MV-4-11 (cell line): ENCODE measurements at places on chromosomes 2 and 18.

DNA sequence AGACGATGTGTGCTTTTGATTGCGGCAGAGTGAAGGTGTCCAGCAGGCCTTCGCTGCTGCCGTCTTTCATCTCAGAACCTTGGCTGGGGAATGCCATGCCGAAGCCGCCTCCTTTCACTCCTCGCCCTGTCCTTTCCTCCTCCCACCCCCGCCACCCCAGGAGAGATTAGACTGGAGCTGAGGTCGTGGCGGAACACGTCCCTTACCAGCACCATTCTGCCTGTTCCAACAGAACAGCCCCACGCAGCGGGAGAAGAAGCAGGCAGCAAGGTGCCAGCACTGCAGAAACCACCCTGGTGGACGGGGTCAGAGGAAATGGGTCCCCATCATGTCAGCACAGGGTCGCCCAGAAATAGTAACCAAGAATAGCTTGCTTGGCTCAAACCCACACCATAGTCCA, 24.8 kb upstream of the RBM44 start:
- DNase-seq: no peak

DNA sequence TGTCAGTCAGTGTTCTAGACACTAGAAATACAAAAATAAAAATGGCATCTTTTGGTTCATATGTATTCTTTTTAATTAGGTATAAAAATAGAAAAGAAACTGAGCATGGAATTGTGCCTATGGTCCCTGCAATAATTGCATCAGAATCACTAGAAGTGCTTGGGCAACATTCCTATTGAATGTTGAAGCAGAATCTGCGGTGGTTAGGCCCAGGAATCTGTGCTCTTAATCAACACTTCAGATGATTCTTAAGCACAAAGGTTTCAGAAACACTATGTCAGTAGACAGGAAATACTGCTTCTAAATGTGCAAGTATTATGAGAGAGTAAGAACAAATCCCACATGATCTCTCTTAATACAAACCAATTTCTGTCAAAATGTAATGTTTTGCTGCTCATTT, 20.3 kb upstream of the RBBP8 start:
- no peak for DNase-seq

DNA sequence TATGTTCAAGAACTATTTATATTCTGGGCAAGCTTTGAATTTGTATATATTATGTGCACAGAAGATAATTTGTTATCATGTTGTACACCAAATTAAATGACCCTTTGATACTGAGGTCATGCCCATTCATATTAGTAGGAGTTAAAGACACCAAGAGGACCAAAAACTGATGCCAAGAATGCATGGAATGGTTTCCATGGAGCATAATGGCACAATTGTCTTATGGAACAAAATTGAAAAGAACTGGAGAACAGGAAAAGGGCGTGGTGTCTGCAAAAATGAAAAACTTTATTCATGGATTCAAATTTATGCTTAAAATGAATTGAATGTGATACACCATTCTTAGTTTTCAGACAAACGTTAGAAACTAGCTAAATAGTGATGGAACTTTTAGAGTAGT, 24.1 kb upstream of the RBMS1 start:
- no peak for DNase-seq

GRCh38 chr18:50594942-50595341, 35.1 kb downstream of the MAPK4 start:
- DNase-seq: no peak

- peak; percentile 80 for DNase-seq
Measured at GRCh38 chr2:109255654-109256053, 126.6 kb downstream of the SH3RF3 start.

DNA sequence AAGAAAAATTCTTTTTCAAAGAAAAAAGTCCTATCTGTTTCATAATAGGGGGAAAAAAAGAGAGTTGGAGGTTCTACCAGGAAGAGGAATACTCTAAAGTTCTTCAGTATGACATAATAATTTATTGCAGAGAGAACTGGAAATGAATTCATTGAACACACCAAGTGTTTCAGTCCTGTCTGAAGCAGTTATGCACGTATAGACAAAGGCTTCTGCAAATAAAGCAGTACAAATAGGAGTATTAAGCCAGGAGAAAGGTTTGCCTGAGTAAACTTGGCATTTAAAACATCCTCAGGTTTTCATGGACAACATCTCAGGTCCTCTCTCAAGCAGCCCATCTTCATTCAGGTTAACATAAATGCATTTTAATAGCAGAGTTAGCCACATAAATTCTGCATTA, 141.6 kb downstream of the CCDC148 start:
- no peak for DNase-seq

DNA sequence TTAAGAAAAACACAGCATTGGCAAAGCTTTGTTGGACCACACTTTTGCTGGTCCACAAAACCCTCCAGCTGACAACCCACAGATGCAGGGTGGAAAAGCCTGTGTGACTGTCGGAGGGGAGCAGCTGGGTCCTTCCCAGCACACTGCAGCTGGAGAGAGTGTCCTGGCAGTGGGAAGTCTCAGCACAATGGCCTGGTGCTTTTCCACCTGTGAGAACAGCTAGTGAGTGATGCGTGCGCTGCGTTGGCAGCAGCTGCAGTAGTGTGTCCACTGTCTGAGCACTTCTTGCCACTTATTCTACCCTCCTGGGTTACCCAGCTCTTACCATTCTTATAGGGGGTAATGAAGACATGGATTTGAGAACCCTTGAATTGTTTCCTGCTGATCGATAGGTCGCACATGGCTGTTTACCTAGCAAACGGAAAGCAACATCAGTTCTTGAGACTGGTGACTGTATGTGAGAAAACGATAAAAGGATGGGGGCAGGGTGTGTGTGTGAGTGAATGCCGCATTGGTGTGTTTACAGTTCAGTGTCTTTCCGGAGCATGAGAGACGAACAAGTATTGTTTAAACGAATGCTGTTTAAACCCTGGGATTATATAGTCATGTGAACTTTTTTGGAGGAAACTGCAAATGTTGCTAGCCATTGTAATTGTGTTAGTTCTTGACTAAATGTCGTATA, 69.7 kb downstream of the LYPD6 start:
- DNase-seq: no peak

- DNase-seq: no peak
Measured at GRCh38 chr2:84958135-84959059, 12.6 kb upstream of the KCMF1 start.

DNA sequence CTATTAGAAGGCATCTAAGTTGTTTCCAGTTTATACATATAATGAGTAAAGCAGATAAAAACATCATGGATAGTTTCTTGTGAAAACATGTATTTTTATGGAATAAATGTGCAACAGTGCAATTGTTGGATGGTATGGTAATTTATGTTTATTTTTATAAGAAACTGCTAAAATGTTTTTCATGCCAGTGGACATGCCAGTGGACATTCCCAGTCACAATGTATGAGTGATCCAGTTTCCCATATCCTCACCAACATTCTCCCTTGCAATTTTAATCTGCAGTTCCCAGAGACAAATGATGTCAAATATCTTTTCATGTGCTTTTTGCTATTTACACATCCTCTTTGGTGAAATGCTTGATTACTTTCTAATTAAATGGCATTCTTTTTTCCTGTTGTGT, 818.6 kb downstream of the SUCLG1 start:
- DNase-seq: no peak

DNA sequence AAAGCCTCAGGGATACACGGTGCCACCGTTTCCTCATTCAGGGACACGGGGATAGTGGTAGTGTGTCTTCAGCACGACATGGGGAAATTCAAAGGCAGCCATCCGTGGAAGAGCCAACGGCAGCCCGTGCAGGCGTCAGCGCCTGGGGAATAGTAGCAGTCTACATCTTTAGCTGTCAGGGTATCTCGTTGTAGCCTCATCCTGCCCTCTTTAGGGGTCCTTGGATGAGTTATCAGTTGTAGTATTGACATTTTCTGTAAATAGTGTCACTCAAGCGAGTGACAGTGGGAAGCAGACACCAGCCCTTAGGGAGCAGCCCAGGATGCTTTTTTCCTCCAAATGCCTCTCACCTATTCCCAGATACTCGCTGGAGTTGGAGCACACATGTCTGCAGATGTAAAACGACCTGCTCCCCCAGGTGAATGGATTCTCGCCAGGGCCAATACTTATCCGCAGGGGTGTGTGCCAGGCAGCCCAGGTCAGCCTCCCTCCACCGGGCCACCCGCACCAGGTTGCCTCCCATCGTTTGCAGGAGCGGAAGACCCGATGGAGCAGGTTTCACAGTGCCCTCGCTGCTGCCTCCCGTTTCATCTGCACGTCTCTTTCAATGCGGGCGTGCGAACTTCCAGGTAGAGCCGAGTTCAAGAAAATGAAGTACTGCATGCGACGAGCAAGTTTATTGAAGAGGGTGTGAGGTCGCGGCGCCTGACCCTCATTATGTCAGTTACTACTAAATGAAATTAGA, 41.0 kb downstream of the AGAP1 start:
- DNase-seq: no peak

GRCh38 chr2:99631700-99632099, 141.9 kb upstream of the REV1 start:
- no peak for DNase-seq

GRCh38 chr2:95347681-95348608, 50.8 kb downstream of the KCNIP3 start:
- DNase-seq: no peak

GRCh38 chr2:148552675-148553331, 91.7 kb upstream of the EPC2 start:
- peak; percentile 9 for DNase-seq

DNA sequence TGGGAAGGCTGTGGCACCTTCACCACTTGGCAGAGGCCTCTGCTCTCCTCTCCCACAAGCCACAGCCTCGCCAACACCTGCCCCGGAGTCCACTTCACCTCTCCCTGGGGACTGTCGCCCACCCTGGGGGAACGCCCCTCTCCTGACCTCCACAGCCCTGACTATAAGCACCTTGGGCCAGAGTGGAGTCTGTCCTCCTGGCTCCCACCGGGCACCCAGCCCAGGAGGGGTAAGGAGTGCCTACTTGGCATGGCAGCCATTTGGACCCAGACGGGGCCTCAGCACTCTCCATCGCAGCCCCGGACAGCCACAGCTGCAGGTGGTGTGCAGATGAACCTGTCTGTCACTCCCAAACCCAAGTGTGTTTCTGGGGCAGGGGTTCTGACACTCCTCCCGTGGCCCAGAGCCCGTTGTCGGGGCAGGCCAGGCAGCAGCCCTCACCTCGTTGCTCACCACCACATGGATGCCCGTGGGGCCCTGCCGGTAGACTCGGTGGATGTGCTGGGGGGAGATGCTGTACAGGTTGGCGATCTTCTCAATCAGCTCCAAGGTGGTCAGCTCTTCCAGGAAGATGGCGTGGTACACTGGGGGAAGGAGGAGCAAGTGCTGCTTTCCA, 53.5 kb downstream of the TFCP2L1 start:
- no peak for DNase-seq

DNA sequence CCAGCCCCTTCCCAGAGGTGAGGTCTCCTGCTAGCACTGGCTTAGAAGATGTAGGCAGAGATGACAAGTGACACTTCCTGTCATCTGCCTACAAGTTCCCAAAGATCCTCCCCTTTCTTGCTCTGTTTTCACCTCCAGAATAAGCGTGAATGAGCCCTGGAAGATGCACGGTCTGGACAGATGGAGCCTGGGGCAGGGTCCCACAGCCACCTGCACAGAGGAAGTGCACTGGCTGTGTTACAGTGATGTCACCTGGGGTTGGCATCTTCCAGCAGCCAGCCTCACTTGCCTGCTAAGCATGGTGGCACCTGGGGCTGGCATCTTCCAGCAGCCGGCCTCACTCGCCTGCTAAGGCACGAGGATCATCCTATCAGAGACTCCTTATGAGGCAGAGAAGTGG, 32.3 kb downstream of the TMEM18 start:
- DNase-seq: no peak

- DNase-seq: peak; percentile 65
Measured at GRCh38 chr2:85421260-85422071, 3.0 kb downstream of the SH2D6 start.

DNA sequence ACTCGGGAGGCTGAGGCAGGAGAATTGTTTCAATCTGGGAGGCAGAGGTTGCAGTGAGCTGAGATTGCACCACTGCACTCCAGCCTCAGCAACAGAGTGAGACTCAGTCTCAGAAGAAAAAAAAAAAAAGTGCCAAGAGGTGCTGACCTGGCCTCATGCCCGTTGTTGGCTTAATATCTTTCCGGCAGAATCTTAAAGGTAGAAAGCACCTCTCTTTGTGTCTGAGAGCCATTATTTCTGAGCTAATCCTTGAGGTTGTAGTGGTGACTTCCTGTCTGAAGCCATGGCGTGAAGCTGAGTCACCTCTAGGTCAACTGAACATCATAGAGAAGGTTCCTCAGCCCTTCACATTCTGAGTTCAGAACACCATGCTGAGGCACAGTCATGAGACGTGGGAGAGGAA, 60.4 kb downstream of the WDSUB1 start:
- DNase-seq: peak; percentile 52

DNA sequence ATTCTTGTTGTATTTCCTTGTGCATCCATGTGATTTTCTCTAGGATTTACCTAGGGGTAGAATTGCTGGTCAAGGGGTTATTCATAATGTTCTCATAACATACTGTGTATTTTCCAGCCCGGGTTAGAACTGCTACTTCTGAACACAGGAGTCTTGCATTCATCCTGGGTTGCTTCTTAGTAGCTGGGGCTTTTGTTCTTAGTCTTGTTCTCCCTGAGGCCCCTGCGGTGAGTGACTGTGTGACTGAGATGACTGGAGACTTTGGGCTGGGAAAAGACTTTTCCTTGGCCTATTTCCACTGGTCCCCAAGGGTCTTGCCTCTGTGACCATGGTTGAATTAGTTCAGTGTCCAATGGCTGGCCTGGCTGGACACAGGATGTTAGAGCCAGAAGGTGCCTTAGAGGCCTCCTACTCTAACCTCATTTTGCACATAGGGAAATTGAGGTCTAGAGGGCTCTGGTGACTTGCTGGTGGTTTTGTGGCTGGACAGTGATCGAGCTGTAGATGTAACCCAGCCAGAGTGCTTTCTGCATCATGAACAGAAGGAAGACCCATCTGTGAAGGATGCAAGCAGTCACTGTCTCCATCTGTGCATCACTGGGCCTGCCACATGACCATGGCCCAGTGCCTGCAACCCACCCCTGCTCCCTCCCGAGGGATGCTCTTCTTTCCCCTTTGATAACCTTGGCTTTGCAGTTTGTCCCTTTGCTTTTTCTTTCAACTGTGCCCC, 233.3 kb downstream of the FHOD3 start:
- DNase-seq: no peak
